ENCODE measurements at places on chromosomes 2 and 18.

GRCh38 chr18:59047321-59048047 lies 92.2 kb upstream of the SEC11C start:
- DNase-seq: no peak

- DNase-seq: no peak
These were observed 1.9 kb upstream of the SH3BP4 start for GRCh38 chr2:234949762-234950434.

- no peak for DNase-seq
These were observed 272.9 kb downstream of the SLC8A1 start for GRCh38 chr2:40178971-40179370.

- DNase-seq: no peak
These were observed 812 bp downstream of the SOWAHC start for GRCh38 chr2:109614715-109615636.

DNA sequence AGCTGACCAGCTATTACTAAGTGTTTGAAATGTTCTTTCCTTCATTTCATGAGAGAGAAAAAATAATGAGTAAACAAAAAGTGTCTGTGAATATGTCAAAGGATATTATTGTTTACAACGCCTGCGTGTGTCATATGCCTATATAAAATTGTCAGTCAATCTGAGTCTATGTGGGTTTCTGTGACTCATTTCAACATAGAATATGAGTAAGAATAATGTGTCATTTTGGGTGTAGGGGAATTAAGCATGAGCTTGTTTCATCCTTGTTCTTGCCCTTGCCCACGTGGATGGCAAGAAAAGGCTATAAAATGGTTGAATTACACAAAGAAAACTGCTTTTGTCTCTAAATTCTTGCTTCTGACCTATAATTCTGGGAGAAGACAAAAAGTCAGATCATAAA lies 466.0 kb downstream of the PTH2R start:
- DNase-seq: no peak

- no peak for DNase-seq
These were observed 381.3 kb upstream of the SPRED2 start for GRCh38 chr2:65813631-65814173.

DNA sequence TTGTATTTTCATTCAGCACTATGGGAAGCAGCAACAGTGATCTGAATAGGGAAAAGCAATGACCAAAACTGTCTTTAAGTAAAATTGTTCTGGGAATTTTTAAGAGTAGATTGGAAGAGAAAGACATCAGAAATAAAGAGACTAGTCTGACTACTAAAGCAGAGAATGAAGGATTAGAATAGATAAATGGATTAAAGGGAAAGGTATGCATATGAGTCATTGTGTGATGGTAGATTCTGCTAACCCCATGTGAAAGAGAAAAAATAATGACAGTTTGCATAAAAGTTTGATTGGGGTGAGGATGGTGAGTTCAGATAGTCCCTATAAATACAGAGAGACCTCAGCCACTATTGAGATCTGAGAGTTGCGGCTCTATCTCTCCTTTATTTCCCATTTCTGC lies 139.6 kb upstream of the DCC start:
- no peak for DNase-seq

DNA sequence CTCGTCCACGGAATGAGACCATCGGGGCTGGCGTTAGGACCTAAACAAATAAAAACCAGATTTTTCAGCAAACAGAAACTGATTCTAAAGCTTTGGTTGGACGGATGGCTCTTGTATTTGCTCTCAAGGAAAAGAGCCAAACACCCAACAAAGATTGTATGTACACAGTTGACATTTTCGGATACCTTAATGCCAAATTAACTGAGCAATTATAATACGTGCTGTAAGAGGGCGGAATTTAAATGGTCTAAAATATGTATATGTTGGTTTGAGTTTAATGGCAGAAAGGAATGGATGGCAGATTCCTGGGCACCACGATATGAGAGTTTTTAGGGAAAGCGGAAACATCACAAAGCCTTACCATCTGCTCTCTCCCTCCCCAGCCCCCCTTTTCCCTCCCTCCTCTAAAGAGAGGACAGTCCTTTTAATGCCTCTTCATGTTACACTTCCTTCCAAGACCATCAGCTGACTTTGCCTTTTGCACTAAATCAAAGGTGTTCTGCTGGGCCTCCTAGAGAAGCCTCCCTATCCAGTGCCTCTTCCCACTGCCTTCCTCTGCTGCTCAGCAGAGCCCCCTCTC lies 33.3 kb downstream of the STAT1 start:
- no peak for DNase-seq

DNA sequence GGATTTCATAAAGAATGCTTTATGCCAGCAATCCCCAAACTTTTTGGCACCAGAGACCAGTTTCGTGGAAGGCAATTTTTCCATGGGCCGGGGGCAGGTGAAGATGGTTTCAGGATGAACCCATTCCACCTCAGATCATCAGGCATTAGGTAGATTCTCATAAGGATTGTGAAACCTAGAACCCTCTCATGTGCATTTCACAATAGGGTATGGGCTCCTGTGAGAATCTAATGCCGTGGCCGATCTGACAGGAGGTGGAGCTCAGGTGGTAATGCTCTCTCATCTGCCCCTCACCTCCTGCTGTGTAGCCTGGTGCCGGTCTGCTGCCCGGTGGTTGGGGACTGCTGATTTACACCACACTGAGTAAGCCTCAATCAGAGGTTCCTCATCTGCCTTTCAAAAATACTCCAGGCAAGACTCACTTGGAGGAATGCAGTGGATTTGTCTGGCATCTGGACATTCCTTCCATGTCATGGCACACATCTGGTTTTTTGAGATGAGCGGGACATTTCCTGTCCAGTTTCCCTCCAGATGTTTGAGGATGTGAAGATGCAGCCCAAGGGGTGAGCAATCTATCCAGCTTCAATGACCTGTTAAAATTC lies 185.8 kb downstream of the VAPA start:
- DNase-seq: no peak

DNA sequence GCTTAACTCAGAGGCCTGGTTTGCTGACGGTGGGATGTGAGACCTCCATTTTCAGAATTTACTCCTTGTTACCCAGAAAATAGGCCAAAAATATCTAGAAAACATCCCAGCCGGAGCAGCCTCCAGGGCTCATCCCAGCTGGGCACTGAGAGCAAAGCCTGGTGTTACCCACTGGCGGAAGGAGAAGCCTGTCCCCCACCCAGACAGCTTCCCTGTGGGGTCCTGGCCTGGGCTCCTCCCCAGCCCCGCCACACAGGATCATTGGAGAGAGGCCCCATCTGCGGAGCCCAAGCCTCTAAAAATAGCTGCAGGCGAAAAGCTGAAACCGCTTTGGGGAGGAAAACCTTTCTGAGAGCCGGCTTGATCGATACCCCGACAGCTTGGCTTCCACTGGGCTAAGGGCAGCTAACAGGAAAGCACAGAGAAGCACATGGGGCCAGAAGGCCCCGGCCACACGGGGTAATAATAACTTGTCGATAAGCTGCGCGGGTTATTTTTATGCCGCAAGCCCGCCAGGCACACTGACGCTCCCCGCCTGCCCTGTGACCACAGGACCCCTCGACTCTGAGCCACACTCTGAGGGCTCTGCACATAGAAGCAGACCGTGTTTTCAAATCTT lies 26.9 kb upstream of the FAHD2A start:
- no peak for DNase-seq

- no peak for DNase-seq
These were observed 111.4 kb downstream of the NFATC1 start for GRCh38 chr18:79507076-79507545.

GRCh38 chr2:224952936-224953657 lies 89.2 kb downstream of the DOCK10 start:
- DNase-seq: no peak

- DNase-seq: no peak
These were observed 105.5 kb downstream of the CAPN13 start for GRCh38 chr2:30701782-30702181.

DNA sequence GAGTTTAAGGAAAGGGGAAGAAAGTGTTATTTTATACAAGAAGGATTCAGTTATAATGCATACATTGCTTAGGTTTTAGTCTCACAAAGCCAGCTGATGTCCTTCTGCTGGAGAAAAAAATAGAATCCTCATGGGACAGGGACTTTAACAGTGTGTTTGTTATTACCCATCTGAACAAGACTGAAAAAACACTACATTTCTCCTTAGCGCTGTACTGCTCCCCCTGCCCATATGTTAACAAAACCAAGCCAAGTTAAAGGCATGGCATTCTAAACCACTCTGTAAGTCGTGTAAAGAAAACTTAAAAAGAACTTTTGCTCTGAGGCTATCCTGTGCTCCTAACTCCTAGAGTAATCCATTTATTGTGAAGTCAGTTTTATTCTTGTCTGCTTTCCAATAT lies 102.6 kb upstream of the NYAP2 start:
- no peak for DNase-seq

- no peak for DNase-seq
These were observed 31.8 kb downstream of the MEMO1 start for GRCh38 chr2:31979018-31979417.
